ENCODE measurements at places on chromosomes 3 and 15.

DNA sequence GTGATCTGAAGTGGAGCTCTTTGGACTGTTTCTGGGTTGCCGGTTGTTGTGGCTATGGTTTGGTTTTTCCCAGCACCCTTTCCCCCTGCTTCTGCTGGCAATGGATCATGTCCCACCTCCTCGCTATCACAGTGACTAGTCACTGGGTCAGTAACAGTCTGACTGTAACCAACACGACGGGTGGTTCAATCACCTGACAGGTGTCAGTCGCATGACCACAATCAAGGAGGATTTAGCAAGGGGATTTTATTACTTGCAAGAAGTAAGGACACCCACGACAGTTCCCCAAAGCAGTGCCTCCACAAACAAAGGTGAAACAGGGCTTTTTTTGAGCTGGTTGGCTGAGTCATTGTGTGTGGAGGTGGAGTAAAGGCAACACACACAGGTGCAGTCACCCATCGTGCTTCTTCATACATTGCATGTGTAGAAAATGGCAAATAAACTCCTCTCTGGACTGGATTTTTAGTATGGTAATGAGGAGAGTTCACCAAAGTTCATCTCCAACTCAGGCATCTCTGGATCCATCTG is 58.8 kb upstream of the FAM3D start:
- no peak for DNase-seq

- DNase-seq, result no peak
Observed at GRCh38 chr3:39870706-39871105, 61.3 kb downstream of the MYRIP start.

- DNase-seq, result no peak
Observed at GRCh38 chr3:97817965-97818364, 3.8 kb upstream of the CRYBG3 start.

DNA sequence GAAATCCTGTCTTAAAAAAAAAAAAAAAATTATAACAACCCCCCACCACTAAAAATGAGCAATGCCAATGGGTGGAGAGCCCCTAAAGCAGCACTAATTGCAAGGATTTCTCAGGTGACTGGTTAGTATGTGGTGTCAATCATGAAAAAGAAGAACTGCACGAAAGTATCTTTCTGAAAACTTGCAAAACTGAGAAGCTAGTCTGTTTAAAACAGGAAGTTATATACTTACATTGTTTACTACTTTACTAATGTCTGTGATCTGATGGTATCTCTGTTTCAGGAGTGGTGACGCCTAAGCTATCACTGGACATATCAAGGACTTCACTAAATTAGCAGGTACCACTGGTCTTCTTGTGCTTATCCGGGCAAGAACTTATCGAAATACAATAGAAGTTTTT is at the start of gene CCR3:
Gene CCR3, plus strand, starts transcription at position 341 of the 400 bp plus-strand sequence. CDS start 22,699 bp downstream, outside the sequence.
- no peak for DNase-seq

DNA sequence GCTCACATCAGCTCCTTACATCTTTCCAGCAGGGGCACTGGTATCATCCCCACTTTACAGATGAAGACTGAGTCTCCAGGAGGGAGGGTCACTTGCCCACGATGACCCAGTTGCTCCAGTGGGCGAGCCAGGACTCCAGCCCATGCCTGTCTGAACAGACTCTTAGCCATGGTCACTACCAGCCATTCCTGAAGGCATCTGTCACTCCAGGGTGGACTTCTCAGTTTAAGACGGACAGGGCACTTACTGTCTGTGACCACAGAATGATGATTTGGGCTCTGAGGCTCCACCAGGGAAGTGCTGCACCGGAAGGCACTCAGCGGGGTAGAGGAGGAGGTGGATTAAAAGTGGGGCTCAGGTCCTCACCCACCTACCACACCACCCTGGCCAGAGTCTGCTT is 104.0 kb upstream of the SLC6A6 start:
- DNase-seq, result no peak
